ENCODE measurements at places on chromosomes 5 and 9.
A peak's percentile ranks its signal among the peaks of the same experiment; 100 is the strongest.

DNA sequence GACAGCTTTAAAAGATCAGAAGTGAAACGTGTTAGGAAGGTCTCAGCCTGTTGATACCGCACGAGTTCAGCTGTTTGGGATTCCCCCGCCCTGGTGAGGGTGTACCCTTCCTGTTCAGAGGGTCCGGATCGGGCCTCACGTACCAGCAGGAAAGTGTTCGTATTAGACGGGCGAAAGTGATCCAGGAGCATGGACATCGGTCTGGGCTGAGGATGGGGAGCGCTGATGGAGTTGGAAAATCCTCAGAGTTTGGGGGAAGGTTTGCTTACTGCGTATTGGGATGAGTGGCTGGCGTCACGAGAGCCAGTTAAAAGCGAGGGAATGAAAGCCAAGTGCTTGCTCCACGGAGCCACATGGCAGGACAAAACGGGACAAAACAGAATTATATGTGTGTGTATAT is 47.4 kb downstream of the IRX2 start:
- DNase-seq: no peak

DNA sequence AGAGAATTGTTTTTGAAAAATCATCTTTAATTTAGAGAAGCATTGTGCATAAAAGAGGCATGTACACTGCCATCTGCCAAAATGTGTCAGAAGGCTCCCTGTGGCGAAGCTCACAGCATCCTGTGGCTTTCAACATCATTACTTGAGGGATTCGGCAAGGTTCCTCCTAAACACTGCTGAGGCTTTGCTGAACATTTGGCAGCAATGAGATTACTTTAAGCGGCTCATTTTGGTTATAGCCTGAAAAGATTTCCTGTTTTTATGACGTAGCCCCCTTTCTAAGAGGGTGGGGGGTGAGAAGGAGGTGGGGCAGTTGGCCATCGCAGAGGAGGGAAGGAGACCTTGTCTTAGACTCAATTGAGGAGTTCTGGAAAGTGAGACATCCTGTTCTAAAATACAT is 469.4 kb downstream of the RASEF start:
- no peak for DNase-seq

- peak; percentile 15 for DNase-seq
These were observed 47.7 kb upstream of the GLRX start for GRCh38 chr5:95870105-95870672.

DNA sequence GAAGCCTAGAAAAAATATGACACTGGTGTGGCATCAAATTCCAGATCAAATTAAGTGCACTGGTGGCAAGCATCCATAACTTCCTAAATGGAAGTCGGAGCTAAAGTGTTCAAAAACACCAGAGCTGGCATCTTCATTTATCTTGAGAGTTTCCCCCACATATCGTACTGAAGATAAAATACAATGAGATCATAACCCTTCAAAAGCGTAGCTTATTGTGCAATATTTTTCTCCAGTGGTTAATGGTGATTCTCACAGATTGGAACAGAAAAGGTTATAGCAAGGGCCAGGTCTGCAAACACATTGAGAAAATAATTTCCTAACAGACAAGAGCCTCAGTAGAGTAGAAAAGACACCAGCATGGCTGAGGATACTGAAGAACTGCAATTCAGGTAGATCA is 147.6 kb downstream of the SEMA5A start:
- no peak for DNase-seq

DNA sequence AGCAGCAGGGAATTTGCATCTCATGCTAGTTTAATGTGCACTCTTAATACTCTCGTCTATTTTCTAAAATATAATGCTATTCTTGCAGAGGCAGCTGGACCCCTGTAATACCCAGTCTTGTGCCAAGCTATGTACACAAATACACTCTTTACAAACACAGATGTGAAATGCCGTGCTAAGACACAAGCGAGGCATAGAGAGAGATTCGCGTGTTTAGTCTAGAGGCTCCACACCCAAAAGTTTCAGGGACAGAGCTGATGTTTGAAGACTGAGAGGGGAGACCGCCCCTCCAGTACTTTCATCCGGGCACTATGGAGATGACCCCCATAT is 1.2 kb downstream of the DPYSL3 start:
- DNase-seq: no peak

Measured in NB4 (cell line).